ENCODE measurements at places on chromosomes 6 and 20.

GRCh38 chr6:315921-316752, 23.9 kb downstream of the DUSP22 start:
- no peak for DNase-seq

GRCh38 chr6:146336191-146336590, 207.4 kb upstream of the RAB32 start:
- no peak for DNase-seq

DNA sequence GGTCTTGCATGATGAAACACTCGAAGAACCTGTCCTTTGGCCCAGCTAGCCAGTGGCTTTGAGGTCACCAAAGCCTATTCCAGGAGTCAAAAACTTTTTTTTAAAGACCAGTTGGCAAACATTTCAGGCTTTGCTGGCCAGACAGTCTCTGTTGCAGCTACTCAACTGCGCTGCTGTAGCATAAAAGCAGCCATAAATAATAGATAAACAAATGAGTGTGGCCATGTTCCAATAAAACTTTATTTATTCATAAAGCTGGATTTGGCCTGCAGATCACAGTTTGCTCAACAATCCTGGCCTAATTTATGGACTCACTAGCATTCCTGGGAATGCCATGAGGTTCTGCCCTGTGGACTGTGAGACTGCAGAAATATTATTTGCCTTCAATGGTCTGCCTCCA, 68.8 kb upstream of the LTV1 start:
- DNase-seq: no peak

- no peak for DNase-seq
Observed at GRCh38 chr20:48807586-48808381, 20.0 kb downstream of the PREX1 start.

- peak; percentile 29 for DNase-seq
Observed at GRCh38 chr20:62666736-62667529, 24.6 kb downstream of the SLCO4A1 start.

- no peak for DNase-seq
Observed at GRCh38 chr20:13684566-13685222, 46.0 kb upstream of the TASP1 start.

GRCh38 chr20:33081411-33082154, 2.1 kb downstream of the BPIFB4 start:
- no peak for DNase-seq

- no peak for DNase-seq
Observed at GRCh38 chr6:47308198-47308517, 1.5 kb downstream of the TNFRSF21 start.

GRCh38 chr20:60055740-60056139, 97.5 kb downstream of the CDH26 start:
- no peak for DNase-seq

- DNase-seq: no peak
Observed at GRCh38 chr6:26075063-26075717, 12.0 kb upstream of the HFE start.

GRCh38 chr6:87922947-87923330, 124.7 kb upstream of the SPACA1 start:
- DNase-seq: no peak

GRCh38 chr6:116365743-116366142, 5.0 kb upstream of the DSE start:
- peak; percentile 44 for DNase-seq

DNA sequence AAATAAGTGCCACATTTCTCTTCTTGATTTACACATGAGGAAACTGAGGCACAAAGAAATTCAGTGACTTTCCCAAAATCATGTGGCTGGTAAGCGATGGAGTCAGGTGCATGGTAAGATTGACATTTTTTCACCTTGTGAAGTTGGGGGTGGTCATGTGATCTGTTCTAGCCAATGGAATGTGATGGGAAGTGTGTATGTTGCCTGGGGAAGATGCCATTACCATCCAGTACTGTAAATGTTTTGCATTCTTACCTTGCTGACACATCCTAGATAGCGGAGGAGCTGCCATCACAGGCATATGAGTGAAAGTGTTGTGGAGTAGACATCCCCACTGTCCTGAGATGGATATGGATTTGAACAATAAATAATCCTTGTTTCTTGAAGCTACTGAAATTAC, 499.6 kb upstream of the SULF2 start:
- peak; percentile 20 for DNase-seq

DNA sequence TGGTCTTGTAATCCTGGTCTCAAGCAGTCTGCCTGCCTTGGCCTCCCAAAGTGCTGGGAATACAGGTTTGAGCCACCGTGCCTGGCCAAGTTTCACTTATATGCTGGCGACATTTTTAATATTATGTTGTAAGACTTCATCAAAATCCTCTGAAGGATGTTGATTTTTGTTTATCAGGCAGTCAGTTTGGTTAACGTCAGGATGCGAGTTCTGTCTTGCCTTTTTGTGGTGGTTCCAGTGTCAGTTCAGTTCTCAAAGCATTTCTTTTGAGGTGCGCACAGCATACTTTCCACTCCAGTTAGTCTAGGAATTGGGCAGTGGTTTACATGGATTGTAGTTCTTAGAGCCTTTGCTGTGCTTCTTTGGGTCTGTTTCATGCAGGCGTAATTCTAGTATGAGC, 24.9 kb downstream of the SCAF8 start:
- DNase-seq: peak; percentile 55

DNA sequence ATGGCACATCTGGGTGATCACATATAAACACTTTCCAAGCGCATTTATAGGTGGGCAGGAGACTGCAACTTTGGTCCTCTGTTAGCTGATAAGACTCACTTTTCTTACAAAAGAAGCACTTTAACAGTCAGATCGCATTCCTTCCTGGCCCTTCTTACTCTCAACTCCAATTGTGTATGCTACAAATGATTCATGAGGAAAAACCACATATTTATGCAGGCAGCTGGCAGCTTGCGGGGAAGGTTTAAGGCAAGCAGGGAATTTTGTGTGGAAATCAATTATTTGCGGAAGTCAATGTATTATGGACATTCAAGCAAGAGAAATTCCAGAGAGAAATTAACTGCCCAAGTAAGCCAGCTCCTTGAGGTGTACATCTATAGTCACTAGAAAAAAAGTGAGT, 194.0 kb downstream of the PKHD1 start:
- no peak for DNase-seq

DNA sequence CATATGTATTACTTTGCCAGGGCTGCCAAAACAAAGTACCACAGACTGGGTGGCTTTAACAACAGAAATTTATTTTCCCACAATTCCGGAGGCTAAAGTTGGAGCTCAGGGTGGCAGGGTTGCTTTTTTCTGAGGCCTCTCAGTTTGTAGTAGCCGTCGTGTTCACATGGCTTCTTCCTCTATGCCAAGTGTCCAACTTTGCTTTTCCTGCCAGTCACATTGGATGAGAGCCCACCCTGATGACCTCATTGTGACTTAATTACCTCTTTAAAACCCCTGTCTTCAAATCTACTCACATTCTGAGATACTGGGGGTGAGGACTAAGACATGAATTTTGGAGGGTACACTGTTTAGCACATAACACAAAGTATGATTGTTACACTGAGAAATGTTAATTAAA, 9.9 kb upstream of the ECT2L start:
- no peak for DNase-seq

- no peak for DNase-seq
Observed at GRCh38 chr20:33490023-33490933, at the start of gene CBFA2T2. Gene CBFA2T2, plus strand, starts transcription at chr20:33490096. Its CDS starts 172 bp downstream, at chr20:33490268.

DNA sequence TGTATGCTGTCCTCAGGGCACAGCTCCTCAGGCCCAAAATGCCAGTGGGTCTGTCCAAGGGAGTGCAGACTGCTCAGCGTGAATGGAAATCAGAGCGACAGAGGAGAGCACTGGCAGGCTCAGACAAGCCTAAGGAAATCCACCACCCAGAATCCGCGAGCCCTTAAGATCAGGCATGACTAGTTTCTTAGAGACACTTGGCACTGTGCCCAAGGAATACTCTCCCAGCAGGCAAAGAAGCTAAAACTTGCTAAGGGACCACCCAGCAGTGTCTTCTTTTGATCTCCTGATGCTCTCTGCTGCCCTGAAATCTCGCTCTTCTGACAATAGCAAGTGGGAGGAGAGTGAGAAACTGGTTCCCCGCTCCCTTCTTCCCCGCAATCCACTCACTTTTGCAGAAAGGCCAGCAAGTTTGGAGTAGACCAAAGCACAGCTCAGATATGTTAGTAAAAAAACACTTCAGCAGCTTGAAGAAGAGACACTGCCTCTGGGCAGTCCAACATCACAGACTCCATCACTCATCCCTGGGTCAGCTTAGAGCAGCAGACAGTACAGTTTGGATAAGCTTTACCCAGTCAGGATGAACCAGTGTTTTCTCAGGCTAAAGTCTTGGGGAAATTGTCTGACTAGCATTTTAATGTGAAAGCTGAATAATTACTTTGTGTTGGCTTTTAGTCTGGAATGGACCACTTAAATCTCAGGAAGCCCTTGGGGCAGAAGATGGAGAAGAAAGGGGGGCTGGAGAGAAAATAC, 32.4 kb downstream of the TRAF3IP2 start:
- DNase-seq: peak; percentile 73

- DNase-seq: peak; percentile 98
Observed at GRCh38 chr20:47392015-47392720, 35.7 kb upstream of the ZMYND8 start.

DNA sequence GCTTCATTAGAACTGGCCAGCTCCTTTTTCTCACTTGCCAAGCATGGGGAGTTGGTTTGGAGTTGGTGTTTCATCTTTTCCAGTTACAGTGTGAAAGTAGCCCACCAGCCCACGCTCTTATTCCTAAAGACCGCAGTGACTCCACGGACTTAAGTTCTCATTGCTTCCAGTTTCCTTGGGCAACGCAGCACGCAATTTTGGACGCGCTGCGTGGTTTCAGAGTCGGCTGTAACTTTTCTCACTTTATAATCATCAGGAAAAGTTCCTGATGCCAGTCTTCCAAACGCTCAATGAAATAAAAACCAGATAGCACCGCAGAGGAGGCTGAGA, 381 bp upstream of the PEX7 start:
- no peak for DNase-seq

GRCh38 chr6:78101387-78101786, 448.5 kb downstream of the MEI4 start:
- DNase-seq: no peak

DNA sequence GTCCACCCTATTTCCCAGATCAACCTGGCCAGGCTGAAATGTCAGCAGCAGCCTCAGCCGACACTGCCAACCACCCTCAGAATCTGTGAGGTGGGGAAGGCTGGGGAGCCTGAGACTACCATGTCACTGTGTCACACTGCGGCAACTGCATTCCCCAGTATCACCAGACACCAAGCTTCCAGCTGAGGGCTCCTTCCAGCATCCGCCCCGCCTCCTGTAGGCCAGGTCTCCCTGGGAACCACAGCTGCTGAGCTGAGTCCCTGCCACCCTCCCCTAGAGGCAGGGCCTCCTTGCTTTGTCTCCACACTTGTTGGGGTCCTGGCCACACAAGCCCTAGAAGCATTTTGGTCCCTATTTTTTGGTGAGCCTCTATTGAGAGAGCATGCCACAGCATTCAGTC, 115.7 kb downstream of the UNC5CL start:
- no peak for DNase-seq

GRCh38 chr20:44465001-44465560, 10.6 kb upstream of the TTPAL start:
- no peak for DNase-seq

GRCh38 chr20:11429168-11429567, 488.5 kb upstream of the BTBD3 start:
- DNase-seq: no peak

DNA sequence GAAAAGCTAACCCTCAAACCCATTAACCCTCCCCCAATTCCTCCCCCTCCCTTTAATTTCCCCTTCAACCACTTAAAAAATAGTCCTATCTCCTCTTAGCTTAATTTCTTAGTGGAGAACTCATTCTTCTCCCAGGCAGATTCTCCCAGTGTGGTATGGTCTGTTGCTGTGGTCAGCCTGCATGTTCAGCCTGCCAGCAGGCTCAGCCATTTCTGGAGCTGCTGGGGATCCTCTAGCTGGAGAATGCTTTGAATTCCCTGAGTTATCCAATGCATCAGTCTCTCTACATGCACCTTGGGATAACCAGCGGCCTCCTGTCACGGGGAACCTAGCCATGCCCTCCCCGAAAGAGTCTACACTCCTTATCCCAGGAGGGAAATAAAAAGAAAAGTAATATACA, 375.4 kb upstream of the RSPO3 start:
- no peak for DNase-seq

- no peak for DNase-seq
Observed at GRCh38 chr6:164069350-164069990, 655.0 kb downstream of the QKI start.

DNA sequence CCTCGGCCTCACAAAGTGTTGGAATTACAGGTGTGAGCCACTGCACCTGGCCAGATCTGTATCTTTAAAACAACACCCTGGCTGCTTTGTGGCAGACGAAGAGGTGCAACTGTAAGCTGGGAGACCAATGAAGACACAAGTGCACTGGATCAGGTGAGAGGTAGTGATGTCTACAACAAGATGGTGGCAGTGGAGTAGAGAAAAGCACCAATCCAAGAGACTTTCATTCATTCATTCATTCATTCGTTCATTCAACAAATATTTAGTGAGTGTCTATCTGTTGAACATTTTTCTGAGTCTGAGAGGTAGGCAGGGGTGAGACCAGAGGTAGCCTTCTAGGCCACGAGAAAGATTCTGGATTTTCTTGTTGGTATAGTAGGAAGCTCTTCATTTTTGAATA, 36.9 kb upstream of the TTPAL start:
- no peak for DNase-seq

GRCh38 chr6:45624228-45624627, 246.5 kb upstream of the SUPT3H start:
- DNase-seq: no peak

DNA sequence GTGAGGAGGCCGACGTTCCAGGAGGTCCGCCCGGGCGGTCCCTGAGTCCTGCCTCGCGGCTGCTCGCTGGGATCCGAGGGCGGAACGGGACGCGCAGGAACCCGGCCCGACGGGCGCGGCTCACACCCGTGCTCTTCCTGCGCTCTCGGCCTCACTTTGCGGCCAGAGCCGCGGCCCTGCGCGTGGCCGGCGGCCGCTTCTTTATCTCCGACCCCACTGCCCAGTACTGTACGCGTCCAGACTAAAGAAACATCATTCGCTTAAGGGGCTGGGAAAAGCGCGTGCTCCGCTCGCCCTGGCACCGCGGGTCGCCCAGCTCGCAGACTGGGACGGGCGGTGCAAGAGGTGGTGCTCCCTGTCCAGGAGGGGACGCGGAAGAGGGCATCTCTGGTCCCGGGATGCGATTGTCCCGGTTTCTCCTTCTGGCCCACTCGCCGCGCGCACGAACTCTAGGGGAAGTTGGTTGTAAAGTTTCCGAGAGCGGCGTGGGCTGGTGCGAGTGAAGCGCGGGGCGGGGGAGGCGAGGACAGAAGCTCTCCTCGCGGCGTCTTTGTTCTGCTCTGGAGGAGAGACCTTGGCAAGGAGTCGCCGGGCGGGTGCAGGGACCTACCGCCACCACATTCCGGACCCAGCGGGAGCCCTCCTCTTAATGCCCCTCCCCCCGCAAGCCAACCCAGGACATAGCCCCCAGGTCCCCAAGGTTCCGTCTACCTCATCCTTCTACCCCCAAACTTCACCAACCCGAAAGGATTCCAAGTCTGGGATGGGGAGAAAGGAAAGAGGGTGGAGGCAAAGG, 71.0 kb downstream of the SOX4 start:
- DNase-seq: no peak

DNA sequence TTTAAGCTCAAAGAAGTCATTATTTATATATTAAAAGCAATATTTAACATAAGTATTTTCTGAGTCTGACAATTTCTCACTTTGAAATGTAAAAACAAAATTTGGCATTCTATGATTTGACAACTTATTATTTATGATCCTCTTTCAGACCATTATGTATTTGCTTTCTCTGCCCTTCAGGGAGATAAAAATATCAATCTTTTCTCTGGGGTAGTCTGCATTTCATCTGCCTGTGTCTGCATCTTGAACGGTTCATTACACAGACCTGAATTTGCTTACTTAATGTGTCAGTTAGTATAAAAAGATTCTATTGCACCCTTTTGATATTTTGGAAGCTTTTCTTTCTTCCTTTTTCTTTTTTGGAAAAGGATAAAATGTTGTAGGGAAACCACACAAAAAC, 354.0 kb upstream of the RGS17 start:
- no peak for DNase-seq

Measured in epithelial cell of prostate (primary cell).